ENCODE measurements at places on chromosomes 2 and 18.

- no peak for DNase-seq
Measured at GRCh38 chr2:17334300-17334699, 183.9 kb downstream of the RAD51AP2 start.

DNA sequence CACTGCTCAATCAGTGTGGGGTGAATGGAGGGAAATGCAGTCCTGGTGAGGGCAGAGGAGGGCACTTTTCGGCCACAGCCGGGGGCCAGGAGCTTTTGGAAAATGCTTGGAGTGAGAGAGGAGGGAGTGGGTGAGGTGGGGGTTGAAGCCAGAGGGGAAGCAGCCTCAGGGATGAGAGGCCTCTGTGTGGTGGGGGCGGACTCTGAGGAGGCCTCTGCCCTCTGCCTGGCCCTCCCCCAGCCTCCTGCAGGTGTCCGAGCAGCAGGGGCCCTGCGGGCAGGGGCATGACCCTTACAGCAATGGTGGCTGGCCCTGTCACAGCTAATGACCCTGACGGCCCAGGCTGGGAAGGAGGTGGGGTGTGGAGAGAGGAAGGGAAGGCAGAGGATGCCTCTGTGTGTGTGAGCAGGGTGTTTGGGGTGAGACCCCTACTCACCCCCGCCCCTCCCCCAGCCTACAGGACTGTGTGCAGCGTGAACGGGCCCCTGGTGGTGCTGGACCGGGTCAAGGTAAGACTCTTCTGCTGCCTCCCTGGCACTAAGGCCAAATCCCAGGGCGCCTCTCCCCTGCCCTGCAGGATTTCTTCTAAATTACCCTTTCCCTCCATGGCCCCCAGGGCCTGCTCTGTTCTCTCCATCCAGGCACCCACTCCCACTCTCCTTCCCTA, 7.6 kb downstream of the ATP6V1B1 start:
- no peak for DNase-seq

GRCh38 chr18:56789004-56789888, 138.1 kb downstream of the WDR7 start:
- no peak for DNase-seq

GRCh38 chr2:32719933-32720716, 92.3 kb downstream of the TTC27 start:
- no peak for DNase-seq

- no peak for DNase-seq
Measured at GRCh38 chr18:57085371-57085770, 61.5 kb upstream of the BOD1L2 start.

- DNase-seq: no peak
Measured at GRCh38 chr2:17762451-17762850, 8.5 kb downstream of the GEN1 start.

DNA sequence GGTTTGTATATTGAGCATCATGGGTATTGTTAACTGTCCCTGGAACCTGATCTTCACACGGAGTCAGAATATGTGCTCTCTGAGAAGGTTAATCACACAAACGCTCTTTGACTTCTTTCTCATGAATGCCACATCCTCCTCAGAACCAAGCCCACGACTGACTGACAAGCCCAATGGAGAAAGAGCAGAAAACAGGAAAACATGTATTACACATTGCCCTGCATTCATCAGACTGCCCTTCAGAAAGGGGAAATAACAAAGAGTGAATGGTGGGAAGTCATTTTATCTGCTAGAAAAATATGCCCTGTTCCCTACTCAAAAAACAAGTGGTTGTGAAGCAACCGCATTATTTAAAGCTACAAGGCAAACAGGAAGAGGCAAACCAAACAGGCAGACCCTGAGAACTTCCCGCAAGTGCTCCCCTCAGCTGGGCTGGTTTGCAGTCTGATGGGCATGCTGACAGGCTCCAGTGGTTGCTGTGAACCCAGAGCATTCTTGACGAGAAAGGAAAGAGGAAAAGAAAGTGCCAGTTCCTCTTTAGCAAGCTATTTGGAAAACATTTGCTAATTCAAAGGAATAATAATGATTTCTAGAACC, 172.9 kb upstream of the SETBP1 start:
- DNase-seq: no peak

- no peak for DNase-seq
Measured at GRCh38 chr2:162965191-162965590, 126.6 kb upstream of the KCNH7 start.

DNA sequence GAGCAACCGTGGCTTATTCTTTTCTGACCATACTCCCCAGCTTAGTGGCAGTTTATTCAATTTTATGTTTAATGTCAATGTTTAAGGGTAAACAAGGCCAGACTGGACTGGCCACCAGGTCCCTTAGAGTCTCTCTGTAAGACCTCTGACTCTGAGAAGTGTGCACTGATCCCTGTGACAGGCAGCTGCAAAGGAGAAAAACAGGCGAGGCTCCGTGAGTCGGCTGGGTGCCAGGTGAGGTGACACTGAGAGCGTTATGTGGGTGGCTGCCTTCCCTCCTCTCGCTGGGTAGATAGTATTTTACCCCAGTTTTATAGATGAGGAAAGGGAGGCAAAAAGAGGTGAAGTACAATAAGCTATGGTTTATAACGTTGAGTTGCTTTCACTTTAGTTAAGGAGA, 139.4 kb upstream of the HDAC4 start:
- no peak for DNase-seq

DNA sequence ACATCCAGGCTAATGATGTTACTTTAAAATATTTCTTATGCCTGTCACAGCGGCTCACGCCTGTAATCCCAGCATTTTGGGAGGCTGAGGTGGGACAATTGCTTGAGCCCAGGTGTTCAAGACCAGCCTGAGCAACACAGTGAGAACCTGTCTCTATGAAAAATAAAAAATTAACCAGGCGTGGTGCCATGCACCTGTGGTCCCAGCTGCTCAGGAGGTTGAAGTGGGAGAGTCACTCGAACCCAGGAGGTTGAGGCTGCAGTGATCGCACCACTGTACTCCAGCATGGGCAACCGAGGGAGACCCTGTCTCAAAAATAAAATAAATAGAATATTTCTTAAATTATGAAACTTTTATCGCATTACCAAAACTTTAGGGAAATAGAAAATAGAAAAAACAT, 28.1 kb upstream of the ACTR3 start:
- DNase-seq: no peak

GRCh38 chr2:41234093-41234492, 782.2 kb upstream of the SLC8A1 start:
- no peak for DNase-seq

DNA sequence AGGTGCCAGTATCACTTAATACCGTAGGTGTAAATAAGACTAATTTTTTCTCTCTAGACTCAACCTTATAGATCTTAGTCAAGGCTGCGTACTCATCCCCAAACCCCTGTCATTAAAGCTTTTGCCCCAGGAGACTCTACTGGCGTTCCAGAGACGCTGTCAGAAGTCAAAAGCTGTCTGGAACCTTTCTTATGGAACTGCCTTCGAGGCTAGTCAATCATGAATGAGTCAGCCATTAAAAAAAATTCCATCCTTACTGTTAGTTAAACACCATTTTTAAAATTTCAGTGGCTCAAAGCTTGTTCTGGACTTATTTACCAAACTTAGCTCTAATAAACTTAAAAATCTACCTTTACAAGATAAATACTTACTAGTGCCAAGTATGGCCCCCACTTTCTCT, 52.1 kb downstream of the SPRED2 start:
- DNase-seq: no peak

DNA sequence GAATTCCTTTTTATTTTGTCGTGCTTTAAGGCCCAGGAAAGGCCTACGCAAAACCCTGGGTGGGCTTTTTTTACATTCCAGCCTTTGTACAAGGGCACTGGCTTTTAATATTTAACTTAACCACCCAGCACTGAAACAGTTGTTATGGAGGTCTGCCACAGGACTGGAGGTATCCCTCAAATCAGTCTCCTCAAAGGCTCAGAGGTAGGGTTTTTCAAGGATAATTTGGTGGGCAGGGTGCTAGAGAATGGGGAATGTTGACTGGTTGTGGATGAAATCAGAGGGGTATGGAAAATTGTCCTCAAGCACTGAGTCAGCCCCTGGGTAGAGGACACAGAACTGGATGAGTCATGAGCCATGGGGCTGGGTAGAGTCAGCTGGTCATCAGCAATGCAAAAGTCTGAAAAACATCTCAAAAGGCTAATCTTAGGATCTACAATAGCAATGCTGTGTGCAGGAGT, 443.1 kb downstream of the THSD7B start:
- no peak for DNase-seq

DNA sequence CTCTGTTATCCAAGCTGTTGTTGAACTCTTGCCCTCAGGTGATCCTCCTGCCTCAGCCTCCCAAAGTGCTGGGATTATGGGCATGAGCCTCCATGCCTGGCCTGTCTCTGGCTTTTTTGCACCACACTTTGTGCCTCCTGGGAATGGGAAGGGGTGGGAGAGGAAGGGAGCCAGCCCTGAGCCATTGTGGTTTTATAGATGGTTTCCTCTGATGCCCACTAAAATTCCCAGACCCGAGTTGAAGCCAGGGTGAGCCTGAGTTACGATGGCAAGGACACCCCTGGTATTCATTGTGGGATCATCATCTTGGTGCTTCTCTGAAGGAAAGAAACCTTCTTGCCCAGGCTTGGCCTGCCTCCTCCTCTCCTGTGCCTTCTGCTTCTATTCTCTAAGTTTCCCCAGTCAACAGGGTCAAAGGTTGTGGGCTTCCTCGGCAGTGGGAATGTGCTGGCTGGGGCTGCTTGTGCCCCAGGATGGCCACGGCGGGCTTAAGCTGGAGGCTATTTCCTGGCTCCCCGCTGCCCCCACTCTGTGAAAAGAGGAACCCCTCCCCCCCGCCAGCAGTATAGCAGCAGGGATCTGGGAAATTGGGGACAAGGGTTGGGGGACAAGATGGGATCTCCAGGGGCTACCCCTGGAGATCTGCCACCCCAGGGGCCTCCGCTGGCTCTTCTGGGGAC, 106.2 kb downstream of the STPG4 start:
- no peak for DNase-seq

Data from AG09319 (cell line).